ENCODE measurements at places on chromosomes 5 and 9.
A peak's percentile ranks its signal among the peaks of the same experiment; 100 is the strongest.

GRCh38 chr5:157487358-157487757 lies 27.3 kb downstream of the NIPAL4 start:
- DNase-seq: no peak

DNA sequence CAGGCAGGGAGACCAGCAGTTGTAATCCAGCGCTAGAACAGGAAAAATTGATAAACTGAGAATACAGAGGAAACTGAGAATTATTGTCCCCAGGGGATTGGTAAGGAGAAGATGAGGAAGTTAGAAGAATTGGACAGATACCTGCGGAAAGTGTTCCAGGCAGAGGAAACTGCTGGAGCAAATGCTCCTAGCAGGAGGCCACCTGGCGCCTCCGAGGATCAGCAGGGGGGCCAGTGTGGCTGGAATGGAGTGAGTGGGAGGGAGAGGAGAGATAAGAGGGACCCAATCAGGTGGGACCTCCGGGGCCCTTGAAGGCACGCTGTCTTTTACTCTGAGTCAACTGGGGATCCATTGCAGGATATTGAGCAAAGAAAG lies 695 bp upstream of the ANXA6 start:
- DNase-seq: no peak

DNA sequence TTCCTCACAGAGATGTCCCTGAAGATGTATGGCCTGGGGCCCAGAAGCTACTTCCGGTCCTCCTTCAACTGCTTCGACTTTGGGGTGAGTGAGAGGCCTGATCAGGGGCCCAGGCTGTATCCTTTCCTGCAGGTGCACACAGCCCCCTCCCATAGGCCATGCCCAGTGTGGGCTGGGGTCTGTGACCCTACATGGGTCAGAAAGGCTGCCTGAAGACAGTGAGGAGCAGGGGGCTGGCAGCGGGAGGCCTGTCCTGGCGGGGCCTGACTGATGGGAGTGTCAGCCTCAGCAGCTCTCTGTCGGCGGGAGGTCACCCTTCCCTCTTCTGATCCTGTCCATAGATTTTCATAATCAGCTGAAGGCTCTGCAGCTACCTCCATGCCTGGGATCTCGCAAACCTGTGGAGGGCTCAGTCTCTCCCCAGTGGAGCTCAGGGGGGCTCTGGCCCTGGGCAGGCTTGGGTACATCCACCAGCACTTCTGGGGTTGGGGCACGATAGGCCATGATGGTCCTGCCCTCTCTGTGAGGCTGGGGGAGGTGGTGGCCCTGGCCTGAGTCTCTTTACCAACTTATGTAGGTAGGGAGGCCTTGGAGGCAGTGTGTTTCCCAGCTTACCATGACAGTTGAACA lies 98.5 kb downstream of the CACNA1B start:
- no peak for DNase-seq

- no peak for DNase-seq
Measured at GRCh38 chr9:120366644-120367019, 213.3 kb downstream of the CDK5RAP2 start.

DNA sequence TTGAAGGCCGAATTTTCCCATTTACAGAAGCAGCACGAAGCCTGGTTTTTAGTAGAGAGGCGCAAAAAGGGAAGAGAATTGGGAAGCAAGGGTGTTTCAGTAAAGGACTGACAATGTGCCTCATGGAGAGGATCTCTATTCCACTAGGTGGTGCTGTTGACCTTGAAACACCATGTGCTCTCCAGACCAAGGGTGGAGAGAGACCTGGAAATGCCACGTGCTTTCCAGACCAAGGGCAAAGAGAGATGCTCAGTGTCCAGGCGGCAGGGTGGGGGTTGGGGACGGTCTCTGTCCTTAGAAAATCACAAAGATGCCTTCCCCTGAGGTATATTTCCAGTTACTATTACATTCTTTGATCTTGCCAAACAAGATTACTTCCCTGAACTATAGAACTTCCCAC lies 425.3 kb downstream of the CSNK1G3 start:
- no peak for DNase-seq

DNA sequence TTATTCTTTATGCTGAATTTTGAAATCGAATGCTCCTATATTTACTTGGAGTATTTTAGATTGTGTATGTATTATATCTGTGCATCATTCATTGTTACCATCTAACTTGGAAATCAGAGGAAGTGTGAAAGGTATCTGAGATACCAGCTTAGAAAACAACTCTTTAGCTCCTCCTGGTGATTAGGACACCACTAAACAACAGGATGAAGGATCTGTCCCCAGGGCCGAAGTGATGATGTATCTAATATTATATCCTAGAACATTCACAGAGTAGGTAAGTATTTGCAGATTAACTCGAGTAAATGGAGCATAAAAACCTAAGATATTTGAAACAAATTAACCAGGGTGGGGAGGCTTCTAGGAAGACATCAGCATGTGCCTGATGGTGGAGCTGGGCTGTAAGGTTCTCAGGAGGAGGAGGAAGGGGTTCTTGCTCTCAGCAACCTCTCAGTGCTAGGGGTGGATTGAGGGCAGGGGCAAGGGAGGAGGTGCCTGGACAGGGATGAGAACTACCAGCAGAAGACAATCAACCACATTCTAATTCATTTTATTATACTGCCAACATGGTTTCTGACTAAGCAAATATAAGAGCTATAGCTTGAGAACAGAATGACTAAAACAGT lies 2.6 kb upstream of the NFIL3 start:
- no peak for DNase-seq

- no peak for DNase-seq
Measured at GRCh38 chr9:123419091-123419490, 63.1 kb downstream of the CRB2 start.

DNA sequence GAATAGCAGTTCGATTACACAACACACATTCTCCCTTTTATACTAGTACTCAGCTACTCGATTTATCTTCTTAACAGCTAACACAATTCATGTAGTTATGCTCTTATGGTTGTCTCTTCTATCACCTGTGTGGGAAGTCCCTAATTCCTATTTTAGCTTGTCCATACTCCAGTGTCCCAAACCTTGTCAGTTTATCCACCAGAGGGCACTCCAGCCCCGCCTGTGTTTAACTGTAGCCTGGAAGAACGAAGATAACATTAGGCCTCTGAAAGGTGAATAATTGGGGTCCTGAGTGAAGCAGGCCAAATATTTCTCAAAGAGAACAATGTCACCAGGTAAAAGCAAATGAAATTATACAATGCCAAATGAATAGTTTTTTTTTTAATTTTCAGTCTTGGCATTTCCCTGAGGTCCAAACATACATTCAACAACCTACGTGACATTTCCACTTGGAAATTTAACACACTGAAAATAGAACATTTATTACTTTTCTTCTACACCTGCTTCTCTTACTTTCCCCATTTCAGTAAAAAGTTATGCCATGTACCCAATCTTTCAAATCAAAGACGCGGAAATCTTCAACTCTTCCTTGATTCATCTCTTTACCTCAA lies 560.7 kb downstream of the HTR1A start:
- DNase-seq: peak; percentile 79

DNA sequence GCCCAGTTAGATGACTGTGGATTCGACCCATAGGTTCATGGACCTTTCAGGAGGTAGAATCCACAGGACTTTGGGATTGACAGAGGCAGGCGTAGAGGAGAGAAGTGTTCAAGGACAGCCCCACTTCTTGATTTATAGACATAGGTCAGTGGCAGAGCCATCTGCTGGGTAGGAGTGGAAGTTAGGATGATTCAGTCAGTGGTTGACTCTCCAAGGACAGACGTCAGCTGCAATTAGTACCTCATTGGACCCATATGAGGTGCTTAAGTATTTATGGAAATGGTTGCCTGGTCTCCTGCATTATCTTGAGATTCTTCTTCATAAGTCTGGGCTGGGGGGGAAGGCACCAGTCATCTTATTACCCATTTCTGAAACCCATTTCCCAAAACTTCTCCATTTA lies 70.9 kb downstream of the SH3RF2 start:
- DNase-seq: no peak

GRCh38 chr9:117247266-117247665 lies 167.6 kb downstream of the ASTN2 start:
- no peak for DNase-seq

DNA sequence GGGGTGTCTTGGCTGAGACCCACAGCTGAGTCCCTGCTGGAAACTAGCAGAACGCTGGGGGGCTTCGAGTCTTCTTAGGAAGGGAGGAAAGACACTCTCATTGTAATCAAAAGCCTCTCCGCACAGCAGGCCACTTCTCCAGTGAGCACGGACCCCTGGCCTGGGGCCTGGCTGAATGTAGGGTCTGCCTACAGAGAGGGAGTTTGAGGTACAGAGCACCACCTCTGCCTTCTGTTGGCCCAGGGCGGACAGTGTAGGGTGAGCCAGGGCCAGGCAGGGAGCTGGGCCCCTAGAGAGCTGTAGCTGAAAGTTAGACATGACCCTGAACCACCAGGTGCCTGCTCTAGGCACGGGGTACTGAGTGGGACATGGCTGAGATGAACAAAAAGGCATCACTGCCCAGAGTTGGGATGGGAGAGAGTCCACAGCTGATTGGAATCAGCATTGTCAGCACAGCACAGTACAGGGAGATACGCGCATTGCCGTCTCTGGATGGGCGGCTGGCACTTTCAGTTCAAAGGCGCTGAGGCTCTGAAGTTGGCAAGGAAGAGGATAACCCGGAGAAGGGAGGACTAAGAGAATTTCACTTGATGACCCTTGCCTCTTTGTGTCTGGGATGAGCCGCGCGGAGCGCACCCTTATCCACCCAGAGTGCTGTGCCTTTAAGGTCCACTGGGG lies 363 bp upstream of the SLC25A48 start:
- DNase-seq: no peak

- no peak for DNase-seq
Measured at GRCh38 chr5:37811866-37812265, 28.0 kb downstream of the GDNF start.

DNA sequence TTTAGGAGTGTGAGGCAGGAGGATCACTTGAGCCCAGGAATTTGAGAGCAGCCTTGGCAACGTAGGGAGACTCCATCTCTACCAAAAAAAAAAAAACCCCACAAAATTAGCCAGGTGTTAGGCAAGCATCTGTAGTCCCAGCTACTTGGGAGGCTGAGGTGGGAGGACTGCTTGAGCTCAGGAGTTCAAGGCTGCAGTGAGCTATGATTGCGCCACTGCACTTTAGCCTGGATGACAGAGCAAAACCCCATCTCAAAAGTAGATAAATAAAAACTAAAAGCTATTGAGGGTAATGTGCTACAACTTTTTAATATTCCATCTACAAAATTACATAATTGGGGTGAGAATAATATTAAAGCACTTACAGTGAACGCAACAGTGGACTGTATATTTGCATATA lies 5.9 kb downstream of the BDP1 start:
- DNase-seq: no peak

- peak; percentile 68 for DNase-seq
Measured at GRCh38 chr9:130707225-130707976, 13.8 kb downstream of the EXOSC2 start.

DNA sequence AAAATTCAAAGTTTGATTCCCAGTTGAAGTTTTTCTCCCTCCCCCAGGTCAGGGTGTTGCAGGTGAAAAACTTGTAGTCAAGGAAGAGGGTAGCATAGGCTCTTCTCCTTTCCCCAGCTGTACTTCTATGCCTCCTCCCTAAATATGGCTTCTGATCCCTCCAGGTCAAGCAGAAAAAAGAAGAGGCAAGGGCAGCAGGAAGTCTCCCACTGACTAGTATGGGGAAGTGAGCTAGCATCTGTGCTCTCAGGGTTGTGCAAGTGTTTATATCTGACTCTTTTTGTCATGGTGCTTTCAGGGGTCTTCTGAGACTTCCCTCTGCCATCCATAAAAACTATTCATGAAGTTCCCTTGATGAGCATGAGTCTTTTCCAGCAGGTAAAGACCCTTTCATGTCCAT lies 76.0 kb downstream of the ATPSCKMT start:
- DNase-seq: no peak

DNA sequence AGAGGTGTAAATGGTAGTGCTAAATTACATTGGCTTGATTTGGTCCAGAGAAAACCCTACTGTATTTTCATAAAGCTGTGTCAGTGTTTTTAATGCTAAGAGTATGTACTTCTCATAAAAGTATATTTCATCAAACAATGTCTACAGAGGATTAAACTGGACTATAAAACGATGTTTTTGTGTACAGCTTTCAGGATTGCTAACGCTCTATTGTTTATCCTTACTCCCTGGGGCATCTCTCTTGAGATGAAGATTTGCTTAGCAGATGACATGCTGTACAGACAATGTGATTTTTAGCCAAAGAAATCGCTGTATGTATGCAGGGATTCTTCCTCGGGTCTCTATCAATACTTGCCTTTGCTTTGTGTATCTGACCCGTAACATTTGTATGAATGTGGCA lies 216.0 kb downstream of the FBXL7 start:
- no peak for DNase-seq

- DNase-seq: no peak
Measured at GRCh38 chr5:77871016-77871415, 94.9 kb upstream of the TBCA start.

DNA sequence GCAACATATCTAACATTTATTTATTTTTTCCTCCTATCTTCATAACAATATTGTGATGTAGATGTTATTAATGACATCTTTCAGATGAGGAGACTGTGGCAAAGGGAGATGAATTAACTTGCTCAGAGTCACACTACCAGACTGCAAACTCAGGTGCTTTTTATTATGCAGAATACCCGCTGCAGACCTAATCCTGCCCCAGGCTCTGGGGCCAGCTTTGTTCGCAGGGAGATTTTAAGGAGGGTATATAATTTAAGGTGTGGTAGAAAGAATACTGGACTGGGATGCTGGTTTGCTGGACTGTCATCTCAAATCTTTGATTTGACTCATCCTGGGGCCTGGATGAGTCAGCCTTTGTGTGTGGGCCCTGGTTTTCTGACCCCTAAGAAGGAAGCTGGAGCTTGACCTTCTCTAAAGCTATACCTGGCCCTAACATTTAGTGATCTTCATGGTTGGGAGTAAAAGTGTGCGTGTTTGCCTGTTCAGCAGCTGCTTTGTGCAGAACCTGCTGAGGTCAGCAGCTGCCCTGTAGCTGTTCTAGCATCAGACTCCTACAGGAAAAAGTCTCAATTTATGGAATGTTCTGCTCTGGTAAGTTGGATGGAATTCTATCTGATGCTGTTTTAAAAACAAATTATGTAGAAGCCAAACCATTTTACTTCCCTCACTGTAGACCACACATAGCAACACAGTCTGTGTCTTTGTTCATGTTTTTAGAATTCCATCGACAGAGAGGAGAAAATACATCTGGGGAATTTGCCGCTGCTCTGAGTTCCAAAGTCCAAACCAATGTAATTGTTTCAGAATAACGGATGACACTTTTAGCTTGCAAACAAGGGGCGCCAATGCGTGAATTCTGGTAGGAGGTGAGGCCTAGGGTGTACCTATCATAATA lies 4.5 kb downstream of the SLC36A1 start:
- no peak for DNase-seq

Data from mesothelial cell of epicardium (in vitro differentiated cells).